Parietal lobe (tissue), 2 donors: ENCODE measurements at places on chromosomes 4 and X. TPM values are rescaled to one million over a fixed set of nuclear protein-coding genes. Genes with fewer than 3 reads are reported as not detected.

The SMIM31 gene
- not detected for total RNA-seq

The TLR7 gene
- total RNA-seq = 0.94 TPM

The MCUB gene
- total RNA-seq = 31.0 TPM

The SLC16A2 gene
- 24.7 TPM for total RNA-seq

The PHKA1 gene
- 4.7 TPM for total RNA-seq

The CHRDL1 gene
- 36.9 TPM for total RNA-seq

The ZNF630 gene
- 8.8 TPM for total RNA-seq

The OPHN1 gene
- 57.9 TPM for total RNA-seq

The PLK4 gene
- total RNA-seq = 15.3 TPM

The CYSLTR1 gene
- total RNA-seq = 0.63 TPM

The GPM6B gene
- total RNA-seq = 362 TPM

The TMEM255A gene
- 2.2 TPM for total RNA-seq

The CLDN2 gene
- total RNA-seq = not detected

The VCX3B gene
- not detected for total RNA-seq

The SHROOM2 gene
- total RNA-seq = 21.9 TPM

The NOX1 gene
- total RNA-seq = not detected

The HPSE gene
- 0.94 TPM for total RNA-seq

The PDE6B gene
- total RNA-seq = 3.4 TPM

The CYP2U1 gene
- 15.7 TPM for total RNA-seq

The RS1 gene
- not detected for total RNA-seq

The FAM13A gene
- total RNA-seq = 149 TPM
